ENCODE measurements at places on chromosomes 13 and 19.

GRCh38 chr19:33685541-33685940 is 63.8 kb downstream of the CHST8 start:
- DNase-seq = no peak

DNA sequence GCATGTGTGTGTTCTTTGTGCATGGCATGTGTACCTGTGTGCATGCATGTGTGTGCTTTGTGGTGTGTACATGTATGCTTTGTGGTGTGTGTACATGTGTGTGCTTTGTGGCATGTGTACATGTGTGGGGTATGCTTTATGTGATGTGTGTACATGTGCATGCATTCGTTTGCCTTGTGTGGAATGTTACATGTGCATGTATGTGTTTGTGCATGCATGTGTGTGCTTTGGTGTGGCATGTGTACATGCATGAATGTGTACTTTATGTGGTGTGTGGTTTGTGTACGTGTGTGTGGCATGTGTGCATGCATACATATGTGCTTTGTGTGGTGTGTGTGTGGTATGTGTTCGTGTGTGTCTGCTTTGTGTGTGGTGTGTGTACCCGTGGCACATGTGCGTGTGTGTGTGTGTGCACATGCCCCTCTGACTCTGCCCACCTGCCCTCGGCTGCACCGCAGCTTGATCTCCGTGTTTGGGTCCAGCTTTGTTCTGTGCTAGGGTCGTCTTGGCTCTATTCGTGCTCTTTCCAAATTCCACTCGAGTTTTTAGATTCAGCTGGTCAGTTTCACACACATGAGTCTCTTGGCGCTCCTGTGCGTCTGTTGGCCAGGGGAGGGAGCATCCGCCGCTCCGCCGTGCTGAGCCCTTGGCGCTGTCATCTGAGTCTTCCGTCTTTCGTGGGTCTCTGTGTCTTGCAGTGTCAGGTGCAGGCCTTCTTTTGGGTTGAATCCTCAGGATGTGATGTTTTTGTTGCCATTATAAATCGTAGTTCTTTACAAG is 46.5 kb upstream of the TFDP1 start:
- DNase-seq = no peak

DNA sequence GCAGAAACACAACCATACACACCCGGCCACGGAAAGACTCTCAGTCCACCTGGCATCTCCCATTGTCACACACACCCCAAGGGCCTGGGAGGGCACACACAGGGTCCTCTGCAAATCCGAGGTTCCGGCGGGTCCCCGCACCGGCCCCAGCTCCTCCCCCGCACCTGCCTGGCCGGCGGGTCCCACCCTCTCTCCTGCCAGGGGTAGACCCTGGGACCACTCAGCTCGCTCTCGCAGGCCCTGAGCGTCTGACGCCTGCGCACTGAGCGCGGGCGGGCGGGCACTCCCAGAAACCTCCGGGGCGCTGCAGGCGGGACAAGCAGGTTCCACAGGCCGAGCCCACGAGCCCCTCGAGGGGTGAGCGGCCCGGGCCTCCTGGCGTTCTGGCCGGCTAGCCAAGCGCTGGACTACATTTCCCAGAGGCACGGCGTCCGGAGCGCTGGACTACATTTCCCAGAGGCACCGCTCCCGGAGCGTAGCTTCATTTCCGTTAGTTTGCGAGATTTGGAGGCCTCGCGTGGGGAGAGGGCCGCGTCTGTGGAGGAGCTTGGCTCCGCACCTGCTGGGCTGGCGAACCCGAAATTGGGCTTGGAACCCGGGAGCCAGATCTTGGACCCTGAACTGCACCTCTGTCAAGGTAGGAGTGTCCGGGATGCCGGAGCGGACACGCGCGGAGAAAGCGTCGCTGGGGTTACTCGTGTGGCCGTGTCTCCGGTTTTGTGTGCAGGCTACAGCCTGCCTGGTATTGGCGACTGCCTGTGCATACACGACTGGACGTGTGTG is at the start of gene ZNF420:
TSS of gene ZNF420 (plus strand) at position 500 of the 783 bp plus-strand sequence. CDS start 10,686 bp downstream, outside the sequence.
- peak; percentile 62 for DNase-seq

DNA sequence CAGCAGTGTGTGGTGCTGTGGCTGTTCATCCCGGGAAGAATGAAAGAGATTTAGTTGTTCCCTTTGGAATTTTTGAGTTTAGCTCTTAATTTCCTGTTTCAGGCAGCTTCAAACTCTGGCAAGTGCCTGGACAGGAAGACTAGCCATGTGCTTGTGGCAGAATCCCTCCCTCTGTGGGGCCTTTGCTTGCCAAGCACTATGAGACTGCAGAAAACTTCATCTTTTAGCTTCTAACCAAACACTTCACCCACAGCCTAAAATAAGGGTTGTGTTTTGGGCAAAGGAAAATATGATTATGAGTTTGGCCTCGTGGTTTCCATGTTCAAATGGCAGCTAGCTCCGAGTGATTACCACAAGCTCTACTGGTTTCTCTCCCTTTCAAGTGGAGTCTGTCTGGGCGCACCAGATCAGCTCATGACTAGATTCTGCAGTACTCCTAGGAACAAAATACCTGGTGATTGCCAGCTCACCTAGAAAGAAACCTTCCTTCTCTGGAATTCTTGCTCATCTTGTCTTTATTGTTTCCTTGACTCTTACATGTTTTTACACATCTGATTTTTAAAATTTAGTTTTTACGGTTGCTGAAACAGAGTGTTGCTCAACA is 707.5 kb downstream of the SLITRK6 start:
- DNase-seq = no peak

- DNase-seq = no peak
Observed at GRCh38 chr19:39446365-39447084, 1.1 kb downstream of the SUPT5H start.

- DNase-seq = no peak
Observed at GRCh38 chr19:54160854-54161253, 1.3 kb upstream of the LENG1 start.

DNA sequence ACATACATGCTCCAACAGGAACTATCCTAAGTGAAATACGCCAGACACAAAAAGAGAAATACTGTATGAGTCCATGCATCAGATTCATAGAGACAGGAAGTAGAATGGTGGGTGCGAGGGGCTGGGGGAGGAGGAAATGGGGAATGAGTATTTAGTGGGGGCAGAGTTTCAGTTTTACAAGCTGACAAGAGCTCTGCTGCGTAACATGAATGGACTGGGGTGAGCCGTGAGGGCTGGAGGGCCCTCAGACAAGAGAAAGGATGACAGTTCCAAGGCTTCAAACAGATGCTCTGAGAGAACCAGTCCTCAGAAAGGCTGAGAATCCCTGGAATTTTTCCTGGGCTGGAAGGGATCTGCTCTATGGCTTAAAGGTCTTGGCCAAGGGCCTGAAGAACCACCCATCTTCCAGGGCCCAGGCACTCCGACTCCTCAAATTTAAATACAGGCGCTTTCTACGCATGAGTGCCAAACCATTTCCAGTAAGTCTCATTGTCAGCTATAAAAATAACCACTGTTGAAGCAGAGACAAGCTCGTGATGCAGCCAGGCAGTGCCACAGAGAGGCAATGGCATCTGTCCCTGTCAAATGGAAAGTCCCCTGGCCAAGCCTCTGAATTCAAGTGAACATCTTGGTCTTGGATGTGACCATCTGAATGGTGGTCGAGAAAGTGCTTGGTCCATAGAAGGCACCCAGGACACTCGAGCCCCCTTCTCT is 17.5 kb downstream of the KLF2 start:
- DNase-seq = no peak

DNA sequence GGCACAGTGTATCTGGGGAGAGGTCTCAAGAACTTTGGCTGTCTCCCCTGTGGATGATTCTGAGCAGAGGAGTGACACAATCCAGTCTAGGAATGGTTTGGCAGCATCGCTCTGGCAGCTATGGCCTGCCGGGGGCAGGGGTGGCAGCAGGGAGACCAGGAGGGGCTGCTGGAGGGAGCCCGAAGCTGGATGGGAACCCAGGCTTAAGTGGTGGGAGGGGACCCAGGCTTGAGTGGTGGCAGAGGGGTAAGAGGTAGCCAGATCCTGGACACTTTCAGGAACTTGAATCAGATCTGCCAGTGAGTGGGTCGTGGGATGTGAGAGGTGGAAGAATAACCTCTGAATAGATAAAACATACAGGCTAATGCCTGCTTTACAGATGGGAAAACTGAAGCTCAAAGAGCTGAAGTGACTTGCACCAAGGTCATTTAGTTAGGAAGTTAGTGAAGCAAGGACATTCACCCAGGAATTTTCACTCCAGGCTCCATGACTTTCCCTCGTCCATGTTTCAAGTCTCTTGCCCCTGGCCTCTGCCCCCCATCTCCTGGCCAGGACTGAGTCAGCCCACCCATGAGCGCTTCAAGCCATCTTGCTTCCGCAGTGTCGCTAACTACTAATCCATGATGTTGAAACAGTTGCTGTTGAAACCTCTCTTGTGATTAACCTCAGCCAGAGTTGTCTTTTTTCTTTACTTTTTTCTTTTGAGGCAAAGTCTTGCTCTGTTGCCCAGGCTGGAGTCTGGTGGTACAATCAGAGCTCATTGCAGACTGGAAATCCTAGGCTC is 29.9 kb upstream of the C1QTNF9 start:
- DNase-seq = no peak

DNA sequence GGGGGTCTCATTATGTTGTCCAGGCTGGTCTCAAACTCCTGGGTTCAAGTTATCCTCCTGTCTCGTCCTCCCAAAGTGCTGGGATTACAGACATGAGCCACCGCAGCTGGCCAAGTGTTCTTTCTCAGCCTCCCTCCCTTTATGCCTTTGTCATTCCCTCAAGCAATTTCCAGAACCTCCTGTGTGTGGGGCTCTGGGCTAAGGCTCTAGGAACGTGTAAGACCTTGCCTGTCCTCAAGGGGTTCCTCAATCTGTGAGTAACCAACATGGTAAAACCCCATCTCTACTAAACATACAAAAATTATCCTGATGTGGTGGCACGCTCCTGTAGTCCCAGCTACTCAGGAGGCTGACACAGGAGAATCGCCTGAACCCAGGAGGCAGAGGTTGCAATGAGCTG is 15.5 kb upstream of the SPACA4 start:
- DNase-seq = no peak

DNA sequence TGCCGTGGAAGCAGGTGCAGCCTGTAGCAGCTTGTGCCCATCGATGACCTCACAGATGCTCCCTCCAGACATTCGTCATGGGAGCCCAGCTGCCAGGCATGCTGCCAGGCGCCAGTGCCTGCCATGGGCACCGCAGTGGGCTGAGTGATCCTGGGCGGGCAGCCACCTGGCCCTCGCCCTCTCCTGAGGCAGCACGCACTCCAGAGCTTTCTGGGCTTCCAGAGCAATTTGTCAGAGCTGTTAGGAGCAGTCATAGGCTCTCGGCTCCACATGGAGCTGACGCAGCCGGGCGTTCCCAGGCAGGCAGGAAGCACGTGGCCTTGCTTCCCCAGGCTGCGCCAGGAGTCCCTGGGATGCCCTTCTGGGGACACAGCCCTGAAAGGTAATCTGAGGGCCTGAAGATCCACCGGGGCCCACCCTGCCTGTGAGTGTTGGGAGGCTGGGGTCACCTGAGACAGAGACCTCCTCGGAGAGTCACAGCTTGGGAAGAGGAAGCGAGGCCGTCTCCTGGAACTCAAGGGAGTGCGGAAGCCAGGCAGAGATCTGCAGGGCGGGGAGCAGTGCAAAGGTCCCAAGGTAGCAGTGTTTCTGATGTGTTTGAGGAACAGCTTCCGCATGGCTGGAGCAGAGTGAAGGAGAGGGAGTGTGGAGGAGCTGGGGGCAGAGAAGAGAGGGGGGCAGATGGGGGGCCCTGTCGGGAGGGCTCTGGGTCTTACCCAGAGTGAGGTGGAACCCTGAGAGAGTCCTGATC is 50.6 kb downstream of the DPF1 start:
- no peak for DNase-seq

GRCh38 chr19:45008552-45008951 is 7.3 kb downstream of the RELB start:
- DNase-seq = no peak

DNA sequence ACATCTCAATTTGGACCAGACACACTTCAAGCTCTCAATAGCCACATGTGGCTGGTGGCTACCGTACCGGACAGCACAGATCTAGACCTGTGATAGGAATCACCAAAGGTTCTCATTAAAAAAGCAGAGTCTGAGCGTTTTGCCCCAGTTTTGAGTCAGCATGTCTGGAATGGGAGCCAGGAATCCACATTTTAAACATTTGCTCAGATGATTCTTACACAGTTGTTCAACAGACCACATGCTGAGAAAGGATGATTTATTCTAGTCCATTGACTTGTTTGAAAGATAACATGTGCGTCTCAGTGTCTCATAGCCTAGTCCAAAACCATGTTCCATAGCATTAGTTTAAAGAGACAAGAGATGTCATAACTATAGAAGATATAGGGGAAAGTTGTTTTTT is 53.4 kb downstream of the FLT3 start:
- DNase-seq = no peak

- no peak for DNase-seq
Observed at GRCh38 chr13:41312176-41312500, 1.1 kb downstream of the NAA16 start.

GRCh38 chr13:111549464-111549863 is 229.0 kb downstream of the TEX29 start:
- DNase-seq = no peak

DNA sequence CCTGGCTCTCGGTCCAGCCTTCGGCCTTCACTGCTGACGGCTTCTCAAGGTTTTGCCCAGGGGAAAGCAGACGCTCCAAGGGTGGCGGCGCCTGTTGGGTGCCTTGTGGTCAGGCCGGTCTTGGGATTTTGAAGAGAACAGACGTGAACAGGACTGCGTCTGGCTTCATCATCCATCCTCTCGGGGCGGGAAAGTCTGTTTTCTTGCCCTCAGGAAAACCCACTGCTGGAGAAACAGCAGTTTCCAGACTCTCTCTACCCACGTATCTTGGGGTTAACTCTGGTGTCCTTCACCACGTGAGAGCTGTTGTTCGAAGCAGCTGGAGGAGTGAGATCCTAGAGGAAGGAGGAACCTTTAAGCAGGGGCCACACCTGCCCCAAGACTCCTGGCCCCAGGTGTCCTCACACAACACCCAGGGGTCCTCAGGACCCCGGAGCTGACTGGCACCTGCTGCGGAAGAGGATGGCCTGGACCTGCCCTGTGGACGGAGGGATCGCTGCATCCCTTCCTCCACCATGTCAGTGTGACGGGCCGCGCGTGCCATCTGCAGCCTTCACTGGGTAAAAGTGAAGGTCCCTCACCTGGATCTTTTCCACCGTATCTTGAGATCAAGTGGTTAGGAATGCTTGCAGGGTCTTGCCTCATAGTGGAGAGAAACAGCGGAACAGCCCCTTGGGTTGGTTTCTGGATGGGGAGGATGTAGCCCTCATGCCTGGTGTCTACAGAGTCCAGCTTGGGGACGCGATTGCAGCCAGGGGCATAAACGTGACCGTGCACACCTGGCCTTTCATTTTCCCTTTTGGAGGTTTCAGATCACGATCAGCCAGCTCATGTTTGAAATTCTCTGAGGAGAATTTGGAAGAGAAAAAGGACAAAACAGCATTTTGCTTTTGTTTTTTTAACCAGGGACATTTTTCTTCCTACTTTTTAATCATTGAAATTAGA is 69.5 kb upstream of the MCF2L start:
- no peak for DNase-seq

Measured in SK-N-MC (cell line).